Heart right ventricle (tissue), 16 donors: ENCODE measurements at places on chromosomes 3 and 15.

GRCh38 chr15:66830358-66830757 is 128.3 kb downstream of the SMAD6 start:
- DNase-seq, result peak; percentile 37

GRCh38 chr15:60744826-60745460 is 266.0 kb upstream of the ICE2 start:
- peak; percentile 62 for DNase-seq

- DNase-seq, result no peak
These were observed 41.1 kb upstream of the CTSH start for GRCh38 chr15:78985859-78986475.

DNA sequence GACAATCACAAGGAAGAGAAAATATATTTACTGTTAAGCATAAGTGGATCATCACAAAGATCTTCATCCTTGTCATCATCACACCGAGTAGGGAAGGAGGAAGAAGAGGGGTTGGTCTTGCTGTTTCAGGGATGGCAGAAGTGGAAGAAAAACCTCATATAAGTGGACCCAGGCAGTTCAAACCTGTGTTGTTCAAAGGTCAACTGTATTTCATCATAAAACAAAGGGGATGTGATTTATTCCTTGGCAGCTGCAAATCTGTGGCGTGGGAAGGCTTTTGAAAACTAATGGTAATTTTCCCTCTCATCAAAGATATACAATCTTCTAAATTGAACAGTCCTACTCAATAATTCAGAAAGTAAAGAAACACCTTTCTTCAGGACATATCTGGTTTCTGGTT is 129.9 kb upstream of the ABI3BP start:
- no peak for DNase-seq

DNA sequence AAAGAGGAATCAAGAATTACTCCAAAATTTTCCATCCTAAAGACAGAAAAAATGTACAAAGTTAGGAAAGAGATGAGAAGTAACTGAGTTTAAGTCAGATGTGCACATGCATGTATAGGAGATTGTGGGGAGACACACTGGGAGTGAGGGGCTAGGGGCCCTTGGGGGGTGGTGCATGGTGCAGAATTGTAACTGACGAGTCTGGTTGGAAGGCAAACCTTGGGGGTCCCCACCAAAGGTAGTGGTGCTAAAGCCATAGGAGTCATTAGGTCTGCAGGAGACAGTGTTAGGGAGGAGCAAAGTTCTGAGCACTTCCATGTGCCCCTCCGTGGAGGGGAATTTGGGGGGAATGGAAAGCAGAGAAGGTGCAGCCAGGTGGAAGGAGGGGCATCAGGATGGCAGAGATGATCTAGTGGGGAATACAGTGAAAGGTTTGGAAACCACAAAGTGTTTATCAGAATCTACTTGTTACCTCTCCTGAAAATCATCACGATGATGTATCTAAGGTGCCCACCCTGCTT is 37.5 kb upstream of the EPHB1 start:
- no peak for DNase-seq

GRCh38 chr3:20658491-20658890 is 472.5 kb upstream of the SGO1 start:
- DNase-seq, result no peak

GRCh38 chr3:117618462-117618861 is 908.9 kb downstream of the TUSC7 start:
- DNase-seq, result no peak

- no peak for DNase-seq
These were observed 225.5 kb upstream of the ST8SIA2 start for GRCh38 chr15:92168066-92168683.

GRCh38 chr3:15380980-15381890 is 46.1 kb downstream of the METTL6 start:
- no peak for DNase-seq

DNA sequence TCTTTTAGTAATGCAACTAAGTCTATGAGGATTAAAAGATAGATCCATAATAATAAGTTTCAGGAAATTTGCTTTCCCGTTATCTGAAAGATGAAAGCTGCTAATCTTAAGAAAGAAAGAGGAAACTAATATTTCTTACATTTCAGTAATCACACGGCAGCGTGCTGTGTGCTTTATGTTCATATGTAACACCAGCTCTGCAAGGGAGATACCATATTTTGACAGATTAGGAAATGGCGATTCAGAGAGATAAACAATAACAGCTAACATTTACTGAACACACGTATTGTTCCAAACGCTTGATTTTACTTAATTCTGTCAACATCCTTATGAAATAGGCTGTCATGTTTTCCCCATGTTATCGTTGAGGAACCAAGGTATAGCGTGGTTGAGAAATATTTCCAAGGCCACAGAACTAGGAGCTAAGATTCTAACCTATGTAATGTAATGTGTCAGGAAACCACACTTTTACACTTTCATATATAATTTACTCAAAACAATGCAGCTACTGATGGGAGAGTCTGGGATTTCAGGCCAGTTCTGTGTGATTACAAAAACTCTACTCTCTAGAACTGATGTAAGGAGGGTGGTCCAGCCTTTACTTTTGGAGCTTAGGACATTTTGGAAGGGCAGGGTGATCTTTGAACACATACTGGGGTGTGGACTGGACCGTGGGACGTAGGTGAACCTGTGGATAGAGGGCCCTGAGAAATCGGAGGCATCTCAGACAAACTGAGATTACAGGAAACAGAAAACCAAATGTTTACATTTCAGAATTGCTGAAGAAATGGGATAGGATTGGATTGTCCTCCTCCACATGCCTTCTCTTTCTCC is 100.6 kb downstream of the IL1RAP start:
- DNase-seq, result no peak

GRCh38 chr3:34020726-34021680 is 222.6 kb downstream of the PDCD6IP start:
- DNase-seq, result no peak

GRCh38 chr3:50600141-50600753 is 11.3 kb downstream of the CISH start:
- no peak for DNase-seq
